ENCODE measurements at places on chromosomes 4 and X. TPM values are rescaled to one million over a fixed set of nuclear protein-coding genes. Genes with fewer than 3 reads are reported as not detected.

DNA sequence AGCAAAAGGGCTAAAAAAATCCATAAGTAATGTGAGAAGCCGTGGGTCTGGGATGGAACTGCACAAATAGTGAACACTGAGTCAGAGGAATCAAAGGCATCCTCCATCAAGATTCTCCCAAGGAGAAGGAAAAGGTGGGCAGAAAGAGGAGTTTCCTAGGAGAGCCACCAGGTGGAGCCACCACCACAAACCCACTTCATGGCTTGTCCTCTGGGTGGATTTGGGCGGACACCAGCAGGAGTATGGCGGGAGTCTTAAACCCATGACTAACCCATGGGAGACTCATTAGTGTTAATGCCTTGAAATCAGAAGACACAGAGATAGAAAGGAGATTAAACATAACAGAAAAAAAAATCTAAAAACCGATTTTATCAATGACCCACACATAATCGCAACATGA is 147.7 kb downstream of the SH3KBP1 start:
- peak; percentile 39 for DNase-seq

- DNase-seq: no peak
Measured at GRCh38 chr4:165855191-165855590, 17.8 kb upstream of the TLL1 start.

DNA sequence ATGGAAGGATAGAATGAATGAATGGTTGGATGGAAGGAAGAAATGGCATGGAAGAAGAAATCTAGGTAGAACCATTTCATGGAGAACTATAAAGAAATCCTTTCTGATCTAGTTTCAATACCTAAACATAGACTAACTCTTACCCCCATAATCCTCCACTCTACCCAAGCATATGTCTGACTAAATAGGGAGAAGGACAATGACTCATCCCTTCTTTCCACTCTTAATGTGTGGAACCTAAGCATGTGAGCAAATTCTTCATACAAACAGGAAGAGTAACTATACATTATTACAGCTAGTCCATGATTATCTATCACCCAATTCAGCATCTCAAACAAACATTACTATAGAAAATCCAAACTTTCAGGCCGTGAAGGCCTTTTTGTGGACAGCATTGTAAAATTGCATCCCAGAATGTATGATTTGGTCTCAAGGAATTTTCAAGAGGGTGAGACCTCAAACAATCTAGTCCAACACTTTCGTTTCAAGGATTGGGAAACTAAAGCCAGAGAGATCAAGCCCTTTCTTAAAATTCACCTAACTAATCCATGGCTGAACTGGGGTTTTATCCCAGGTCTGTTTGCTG is 11.2 kb downstream of the C1QTNF7 start:
- no peak for DNase-seq

- no peak for DNase-seq
Measured at GRCh38 chrX:150694738-150695410, 1.7 kb downstream of the MTMR1 start.

- no peak for DNase-seq
Measured at GRCh38 chr4:4427121-4427870, 40.4 kb downstream of the NSG1 start.

SPANXB1 gene
- not detected for total RNA-seq

DNA sequence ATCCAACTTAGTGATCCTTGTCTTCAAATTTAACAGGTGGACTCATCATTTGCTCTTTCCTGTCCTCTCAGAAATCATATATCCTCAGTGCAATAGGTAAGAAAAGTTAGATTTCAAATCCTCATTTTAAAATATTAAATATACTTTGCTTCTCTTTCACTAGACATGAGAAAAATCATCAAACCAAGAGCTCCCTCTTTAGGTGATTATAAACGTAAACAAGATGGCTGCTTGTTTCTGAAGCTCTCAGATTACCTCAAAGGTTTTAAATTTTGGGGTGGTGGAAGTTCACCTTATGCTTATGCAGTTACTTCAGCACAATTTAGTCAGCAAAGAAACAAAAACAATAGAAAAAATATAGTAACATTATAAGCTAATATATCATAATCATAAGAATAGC is 27.3 kb downstream of the CSN3 start:
- no peak for DNase-seq

DNA sequence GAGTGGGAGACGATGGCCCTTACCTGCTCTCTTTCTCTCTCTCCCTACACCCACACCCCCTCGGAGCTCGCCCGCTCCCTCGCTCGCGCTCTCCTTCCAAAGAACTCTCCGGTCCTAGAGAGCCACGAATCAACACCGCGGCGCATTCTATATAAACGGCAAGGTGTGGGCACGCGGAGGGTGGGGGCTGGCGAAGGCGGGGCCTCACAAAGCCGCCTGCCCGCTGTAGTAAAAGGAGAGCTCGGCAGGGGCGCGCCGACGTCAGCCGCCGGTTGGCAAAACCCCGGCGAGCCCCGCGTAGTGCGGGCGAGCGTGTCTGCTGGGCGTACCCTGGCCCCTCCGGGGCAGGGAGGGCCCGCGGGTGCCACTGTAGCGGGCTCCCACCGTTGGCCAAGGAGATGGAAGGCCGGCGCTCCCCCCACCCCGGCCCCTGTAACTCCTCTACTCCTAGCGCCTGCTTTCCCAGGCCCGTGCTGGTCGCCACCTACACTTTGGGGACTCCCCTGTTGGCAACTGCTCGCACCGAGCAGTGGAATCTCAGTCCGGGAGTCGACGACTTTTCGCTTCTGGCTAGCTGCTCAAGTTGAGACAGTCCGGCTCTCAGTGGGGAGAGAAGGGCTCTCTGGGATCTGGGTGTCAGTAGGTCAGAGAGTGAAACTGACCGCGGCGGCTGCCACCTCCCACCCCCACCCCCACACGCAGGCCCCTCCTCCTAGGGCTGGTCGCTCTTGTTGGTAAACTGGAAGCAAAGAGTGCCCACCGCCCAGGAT is 325.5 kb upstream of the F9 start:
- DNase-seq: no peak

HSFX4 gene
- total RNA-seq: not detected

GRCh38 chrX:56600987-56601386 is 37.6 kb downstream of the UBQLN2 start:
- no peak for DNase-seq

RTL3 gene
- not detected for total RNA-seq

DNA sequence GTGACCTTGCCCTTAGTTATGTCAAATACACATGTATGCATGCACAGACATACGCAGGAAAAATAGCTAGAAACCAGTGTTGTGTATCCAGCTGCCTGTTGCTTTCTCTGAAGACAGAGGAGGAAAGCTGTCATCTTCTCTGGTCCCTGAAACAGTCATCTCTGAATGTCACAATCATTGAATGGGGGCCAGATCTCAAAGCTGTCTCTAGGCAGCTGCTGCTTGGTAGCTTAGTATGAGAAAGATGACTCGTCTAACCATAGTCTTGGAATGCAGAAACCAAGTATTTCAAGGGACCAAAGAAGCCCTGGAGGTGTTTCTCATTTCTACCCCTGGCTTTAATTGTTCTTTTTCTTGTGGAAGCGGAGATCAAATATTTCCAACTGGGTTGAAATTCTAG is 4.0 kb downstream of the GRIA3 start:
- DNase-seq: no peak

Measured in CD4-positive, alpha-beta memory T cell (primary cell).